ENCODE measurements at places on chromosomes 2 and 18. TPM values are rescaled to one million over a fixed set of nuclear protein-coding genes. Genes with fewer than 3 reads are reported as not detected.

The SCN2A gene
- not detected for total RNA-seq

DNA sequence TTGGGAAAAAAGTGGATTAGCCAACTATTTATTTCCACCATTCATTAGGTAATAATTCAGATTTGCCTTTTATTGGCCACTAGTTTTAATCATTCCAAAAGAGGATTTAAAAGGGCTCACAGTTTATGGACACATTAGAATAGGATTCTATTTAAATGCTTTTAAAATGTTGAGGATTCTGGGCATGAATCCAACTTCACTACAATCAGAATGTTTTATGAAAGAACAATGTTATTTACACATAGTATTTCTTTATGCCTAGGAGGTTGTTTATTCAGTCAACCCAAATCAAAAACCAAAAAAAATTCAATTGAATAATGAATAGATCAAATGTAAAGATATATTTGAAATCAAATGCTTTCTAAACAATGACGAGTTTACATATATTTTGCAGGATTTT, 232.2 kb downstream of the GULP1 start:
- no peaks in the 10 kb centered on the region for H3K36me3 ChIP-seq
- no peaks in the 10 kb centered on the region for H3K27me3 ChIP-seq
- no peak for DNase-seq

GRCh38 chr18:13381944-13382365, 163.4 kb downstream of the LDLRAD4 start:
- H3K36me3 ChIP-seq = no peaks in the 10 kb centered on the region
- H3K27ac ChIP-seq = no peak overlapping the region
- H3K4me3 ChIP-seq = no peak overlapping the region
- DNase-seq = peak; percentile 74
- peaks cover 80% of the 10 kb centered on the region for H3K27me3 ChIP-seq

The CPLX4 gene
- total RNA-seq = not detected

Data from PC-9 (cell line).